ENCODE measurements at places on chromosomes 13 and 19. TPM values are rescaled to one million over a fixed set of nuclear protein-coding genes. Genes with fewer than 3 reads are reported as not detected.

The STOML3 gene
- not detected for total RNA-seq

The SLC5A5 gene
- total RNA-seq = not detected

The SBK2 gene
- total RNA-seq = not detected

The LRRC25 gene
- not detected for total RNA-seq

The POLRMT gene
- total RNA-seq = 34.7 TPM

The MEIS3 gene
- 44.7 TPM for total RNA-seq

The GJA3 gene
- under 0.01 TPM for total RNA-seq

The PDE4C gene
- total RNA-seq = not detected

All from myometrial cell (primary cell).